ENCODE measurements at places on chromosomes 16 and 17.

- DNase-seq, result no peak
Measured at GRCh38 chr16:88058136-88058535, 106.9 kb downstream of the BANP start.

GRCh38 chr16:46788891-46789474 is 40.8 kb upstream of the MYLK3 start:
- DNase-seq, result no peak

GRCh38 chr17:34205401-34205800 is 49.7 kb upstream of the CCL2 start:
- no peak for DNase-seq

DNA sequence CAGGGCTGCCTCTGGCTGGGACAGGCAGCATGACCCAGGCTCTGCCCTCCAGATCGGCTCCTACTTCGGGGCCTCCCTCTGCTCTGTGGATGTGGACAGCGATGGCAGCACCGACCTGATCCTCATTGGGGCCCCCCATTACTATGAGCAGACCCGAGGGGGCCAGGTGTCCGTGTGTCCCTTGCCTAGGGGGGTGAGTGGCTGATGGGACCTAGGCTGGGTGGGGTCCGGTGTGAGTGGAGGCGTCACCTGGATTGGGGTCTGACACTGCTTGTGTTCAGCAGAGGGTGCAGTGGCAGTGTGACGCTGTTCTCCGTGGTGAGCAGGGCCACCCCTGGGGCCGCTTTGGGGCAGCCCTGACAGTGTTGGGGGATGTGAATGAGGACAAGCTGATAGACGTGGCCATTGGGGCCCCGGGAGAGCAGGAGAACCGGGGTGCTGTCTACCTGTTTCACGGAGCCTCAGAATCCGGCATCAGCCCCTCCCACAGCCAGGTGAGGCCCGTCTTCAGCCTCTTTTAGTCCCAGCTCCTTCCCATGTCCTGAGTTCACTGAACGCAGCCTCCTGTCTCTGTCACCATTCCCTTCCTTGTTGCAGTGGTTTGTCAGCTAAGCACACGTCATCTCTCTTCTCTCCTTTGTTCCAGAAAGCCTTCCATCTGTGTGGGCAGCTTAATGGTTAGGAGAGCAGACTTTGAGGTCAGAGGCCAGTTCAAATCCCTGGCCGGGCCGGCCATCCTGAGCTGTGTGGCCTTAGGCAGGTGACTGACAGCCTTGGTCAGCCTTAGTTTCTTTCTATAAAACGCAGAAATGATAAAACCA is 16.9 kb downstream of the COX6A2 start:
- no peak for DNase-seq

DNA sequence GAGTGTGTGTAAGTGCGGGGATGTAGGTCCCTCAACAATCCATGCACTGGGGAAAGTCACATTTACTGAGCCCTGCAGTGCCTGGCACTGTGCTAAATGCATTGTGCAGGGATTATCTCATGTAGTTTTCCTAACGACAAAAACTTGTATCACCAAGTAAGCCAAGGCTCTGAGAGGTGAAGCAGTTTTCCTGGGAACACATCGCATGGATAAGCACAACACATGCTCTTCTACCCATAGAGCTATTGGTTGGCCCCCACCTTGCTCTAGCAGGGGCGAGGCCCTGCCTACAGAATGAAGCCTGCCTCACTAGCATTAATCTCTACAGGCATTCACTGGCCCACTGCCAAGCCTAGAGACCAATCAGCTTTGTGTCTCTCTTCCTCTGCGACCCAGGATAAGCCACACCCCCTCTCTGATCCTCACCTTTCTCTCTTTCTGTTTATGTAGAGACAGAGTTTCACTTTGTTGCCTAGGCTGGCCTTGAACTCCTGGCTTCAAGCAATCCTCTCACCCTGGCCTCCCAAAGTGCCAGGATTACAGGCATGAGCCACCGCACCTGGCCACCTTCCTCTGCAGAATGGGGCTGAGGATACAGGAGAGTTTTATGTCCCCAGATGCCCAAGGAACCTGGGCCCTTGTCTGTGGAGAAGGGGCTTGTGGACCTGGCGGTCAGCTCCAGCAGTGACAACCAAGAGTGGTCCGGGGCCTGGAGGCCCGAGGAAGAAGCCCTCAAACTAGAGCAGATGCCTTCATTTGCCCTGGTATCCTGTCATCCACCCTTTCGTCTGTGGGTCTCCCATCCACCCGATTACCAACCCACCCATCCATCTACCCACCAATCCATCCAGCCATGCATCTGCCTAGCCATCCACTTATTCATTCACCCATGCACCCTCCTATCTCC is 12.8 kb downstream of the CDH16 start:
- DNase-seq, result peak; percentile 17

GRCh38 chr17:77320485-77321256 is 179.9 kb downstream of the SEC14L1 start:
- no peak for DNase-seq

DNA sequence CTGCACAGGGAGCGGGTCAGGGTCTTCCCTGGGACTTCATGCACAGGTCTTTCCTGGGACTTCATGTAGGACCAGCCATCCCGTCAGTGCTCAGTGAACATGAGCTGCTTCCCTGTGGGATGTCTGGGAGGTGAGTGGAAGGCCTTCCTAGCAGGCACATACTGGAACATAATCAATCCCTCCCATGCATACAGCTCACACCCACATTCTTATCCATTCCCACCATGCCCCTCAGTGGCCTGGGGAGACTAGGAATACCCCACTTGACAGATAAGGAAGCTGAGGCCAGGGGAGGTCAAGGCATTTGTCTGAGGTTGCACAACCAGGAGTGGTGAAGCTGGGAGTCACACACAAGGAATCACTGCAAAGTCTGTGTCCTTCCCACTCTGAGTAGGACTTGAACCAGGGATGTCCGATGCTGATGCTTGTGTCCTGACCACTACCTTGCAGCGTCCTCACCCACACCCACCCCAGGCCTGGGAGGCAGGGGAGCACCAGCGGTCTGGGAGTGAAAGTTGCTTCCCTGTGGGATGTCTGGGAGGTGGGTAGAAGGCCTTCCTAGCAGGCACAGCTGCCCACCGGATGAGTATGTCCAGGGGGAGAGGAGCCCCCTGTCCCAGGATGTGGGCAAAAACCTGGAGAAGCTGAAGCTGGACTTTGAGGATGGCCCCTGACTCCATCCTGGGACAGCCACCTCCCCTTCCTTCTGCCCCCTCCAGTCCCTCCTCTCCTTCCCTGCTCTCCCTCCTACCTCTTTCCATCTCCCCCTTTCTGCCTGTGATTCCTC is 1.0 kb upstream of the NLRC5 start:
- no peak for DNase-seq

- DNase-seq, result no peak
Measured at GRCh38 chr17:49390548-49391324, 23.9 kb downstream of the PHB1 start.
